ENCODE measurements at places on chromosomes 12 and 14.

DNA sequence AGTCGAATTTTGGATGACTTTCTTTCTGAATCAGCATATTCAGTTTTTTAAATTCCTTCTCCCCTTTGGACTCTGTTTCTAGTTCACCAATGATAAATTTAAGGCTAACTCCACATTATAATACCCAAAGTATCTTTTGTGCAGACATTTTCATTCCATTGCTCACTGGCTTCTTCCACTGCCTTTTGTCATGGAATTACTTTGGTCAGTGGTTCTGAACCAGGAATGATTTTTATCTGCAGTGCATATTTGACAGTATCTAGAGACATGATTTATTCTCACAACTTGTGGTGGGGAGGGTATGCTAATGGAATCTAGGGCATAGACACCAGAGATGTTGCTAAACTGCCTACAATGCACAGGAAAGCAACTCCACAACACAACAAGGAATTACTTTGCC is 234.4 kb upstream of the PRKD1 start:
- no peak for DNase-seq

DNA sequence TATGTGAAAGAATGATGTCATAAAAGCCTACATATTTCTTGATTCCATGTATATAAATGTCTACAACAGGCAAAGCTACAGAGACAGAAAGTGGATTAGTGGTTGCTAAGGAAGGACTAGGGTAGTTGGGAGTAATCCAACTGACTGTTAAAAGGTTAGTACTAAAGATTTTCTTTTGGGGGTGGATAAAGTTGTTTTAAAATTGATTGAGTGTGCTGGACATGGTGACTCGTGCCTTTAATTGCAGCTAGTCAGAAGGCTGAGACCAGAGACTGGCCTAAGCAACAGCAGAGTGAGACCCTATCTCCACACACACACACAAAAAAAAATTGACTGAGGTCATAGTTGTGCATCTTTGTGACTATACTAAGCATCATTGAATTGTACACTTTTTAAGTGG is 234.3 kb downstream of the C12orf50 start:
- DNase-seq, result no peak

- peak; percentile 4 for DNase-seq
Observed at GRCh38 chr12:71938728-71939385, at the start of gene TPH2. TPH2 (plus strand) TSS chr12:71938845; CDS start chr12:71938987, 142 bp downstream.

GRCh38 chr12:109009766-109010165 is 11.1 kb downstream of the SVOP start:
- DNase-seq, result no peak

- DNase-seq, result no peak
Observed at GRCh38 chr12:75844985-75845384, 186.6 kb downstream of the PHLDA1 start.

Measured in GF-D8 (cell line).